Thoracic aorta (tissue), 2 donors: ENCODE measurements at places on chromosomes 4 and X.
A peak's percentile ranks its signal among the peaks of the same experiment; 100 is the strongest.

DNA sequence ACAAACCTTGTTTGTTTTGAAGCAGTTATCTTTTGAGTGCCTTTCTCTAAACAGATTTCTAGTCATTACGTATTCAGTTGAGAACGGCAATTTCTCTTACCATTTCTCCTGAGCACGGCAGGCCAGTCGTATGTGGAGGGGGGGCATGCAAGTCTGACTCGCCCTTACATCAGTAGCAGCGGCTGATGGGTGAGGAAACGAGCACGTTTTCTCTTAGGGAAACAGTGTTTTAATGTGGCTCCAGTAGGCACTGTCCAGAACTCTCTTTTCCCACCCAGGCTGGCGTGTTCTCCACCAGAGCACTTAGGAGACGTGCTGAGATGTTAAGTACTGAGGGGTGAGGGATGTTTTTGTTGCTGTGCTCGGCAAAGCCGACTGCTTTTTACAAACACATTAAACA, 240.5 kb downstream of the STIM2 start:
- H3K27me3 ChIP-seq, result no peaks in the 10 kb centered on the region
- no peak overlapping the region for H3K27ac ChIP-seq
- DNase-seq, result no peak
- no peaks in the 10 kb centered on the region for H3K36me3 ChIP-seq
- no peaks in the 10 kb centered on the region for H3K4me1 ChIP-seq
- H3K4me3 ChIP-seq, result no peak overlapping the region

GRCh38 chr4:119971431-119972084, 95.1 kb downstream of the MAD2L1 start:
- H3K27ac ChIP-seq, result no peak overlapping the region
- H3K27me3 ChIP-seq, result no peaks in the 10 kb centered on the region
- no peaks in the 10 kb centered on the region for H3K4me1 ChIP-seq
- H3K36me3 ChIP-seq, result no peaks in the 10 kb centered on the region

DNA sequence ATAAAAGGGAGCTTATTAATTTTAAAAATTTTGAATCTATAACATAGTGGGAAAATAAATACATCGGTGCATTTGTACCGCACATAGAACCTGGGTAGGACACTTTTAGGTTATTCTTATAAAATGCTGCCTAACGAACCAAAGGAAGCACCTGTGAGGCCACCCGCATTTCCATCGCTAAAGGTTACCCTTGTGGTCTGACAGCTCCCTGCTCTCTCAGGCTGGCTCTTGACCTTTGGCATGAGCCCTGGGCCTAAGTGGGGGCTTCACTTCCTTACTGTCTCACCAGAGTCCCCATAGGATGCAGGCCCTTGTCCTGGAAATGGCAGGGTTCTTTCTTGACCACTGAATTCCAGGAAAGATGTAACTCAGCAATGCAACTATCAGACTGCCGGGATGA, 46.0 kb downstream of the HADH start:
- peaks cover 13% of the 10 kb centered on the region for H3K36me3 ChIP-seq
- no peak overlapping the region for H3K27ac ChIP-seq
- DNase-seq, result no peak

- no peaks in the 10 kb centered on the region for H3K36me3 ChIP-seq
- DNase-seq, result no peak
- no peak overlapping the region for H3K27ac ChIP-seq
- no peaks in the 10 kb centered on the region for H3K27me3 ChIP-seq
These were observed 210.2 kb downstream of the ANTXR2 start for GRCh38 chr4:79862821-79863220.

DNA sequence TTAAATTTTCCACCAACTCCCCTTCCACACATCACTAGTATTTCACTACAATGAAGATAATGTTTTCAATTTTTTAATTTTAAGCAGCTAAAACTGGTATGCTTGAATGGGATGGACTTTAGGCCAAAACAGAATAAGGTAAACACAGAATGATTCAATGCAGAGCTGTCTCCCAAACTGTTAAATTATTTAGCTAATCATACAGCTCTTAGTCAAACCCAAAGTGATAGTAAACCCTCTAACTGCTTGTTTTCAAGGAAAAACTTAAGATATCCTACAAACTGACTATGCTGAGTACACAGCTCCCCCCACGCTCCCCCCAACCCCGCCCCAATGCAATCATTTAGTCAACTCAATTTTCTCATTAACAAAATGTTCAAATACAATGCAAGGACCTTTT, 30.2 kb downstream of the CNOT6L start:
- no peaks in the 10 kb centered on the region for H3K36me3 ChIP-seq
- no peak overlapping the region for H3K27ac ChIP-seq
- DNase-seq, result no peak
- no peak overlapping the region for H3K4me3 ChIP-seq

- no peak overlapping the region for H3K4me3 ChIP-seq
- H3K36me3 ChIP-seq, result no peaks in the 10 kb centered on the region
- H3K27ac ChIP-seq, result no peak overlapping the region
- no peaks in the 10 kb centered on the region for H3K4me1 ChIP-seq
These were observed 276.1 kb upstream of the LCORL start for GRCh38 chr4:18297684-18298083.

DNA sequence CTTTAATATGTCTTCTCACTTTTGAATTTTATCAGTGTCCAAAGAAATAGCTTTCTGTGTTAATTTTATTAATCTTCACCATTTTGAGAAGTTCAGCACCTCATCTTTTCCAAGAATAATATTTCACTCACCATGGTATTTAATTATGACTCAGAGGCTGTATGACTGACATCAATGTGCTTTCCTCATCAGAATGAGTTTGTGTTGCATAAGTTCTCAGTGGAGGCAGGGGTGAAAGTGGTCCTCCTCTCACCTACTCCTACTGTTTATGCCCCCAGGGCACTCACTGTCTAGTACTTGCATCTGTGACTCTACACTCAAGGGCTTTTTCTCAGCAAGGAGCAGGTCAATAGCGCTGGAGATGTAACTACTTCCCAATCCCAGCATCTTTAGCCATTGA, 905.3 kb upstream of the INTU start:
- H3K4me3 ChIP-seq, result no peak overlapping the region
- H3K36me3 ChIP-seq, result no peaks in the 10 kb centered on the region
- no peaks in the 10 kb centered on the region for H3K27me3 ChIP-seq

DNA sequence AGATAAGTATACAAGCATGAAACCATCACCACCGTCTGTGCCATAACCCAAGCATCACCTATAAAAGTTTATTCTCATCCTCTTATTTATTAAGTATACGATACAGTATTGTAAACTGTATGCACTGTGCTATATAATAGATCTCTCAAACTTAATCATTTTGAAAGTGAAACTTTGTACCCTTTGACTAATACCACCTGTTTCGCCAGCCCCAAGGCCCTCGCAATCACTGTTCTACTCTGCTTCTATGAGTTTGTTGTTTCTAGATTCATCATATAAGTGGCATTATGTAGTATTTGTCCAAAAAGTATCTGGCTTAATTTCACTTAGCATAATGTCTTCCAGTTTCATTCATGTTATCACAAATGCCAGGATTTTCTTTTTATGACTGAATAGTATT, 72.1 kb upstream of the DOCK11 start:
- no peaks in the 10 kb centered on the region for H3K36me3 ChIP-seq
- no peaks in the 10 kb centered on the region for H3K4me1 ChIP-seq
- no peaks in the 10 kb centered on the region for H3K27me3 ChIP-seq
- no peak overlapping the region for H3K4me3 ChIP-seq

DNA sequence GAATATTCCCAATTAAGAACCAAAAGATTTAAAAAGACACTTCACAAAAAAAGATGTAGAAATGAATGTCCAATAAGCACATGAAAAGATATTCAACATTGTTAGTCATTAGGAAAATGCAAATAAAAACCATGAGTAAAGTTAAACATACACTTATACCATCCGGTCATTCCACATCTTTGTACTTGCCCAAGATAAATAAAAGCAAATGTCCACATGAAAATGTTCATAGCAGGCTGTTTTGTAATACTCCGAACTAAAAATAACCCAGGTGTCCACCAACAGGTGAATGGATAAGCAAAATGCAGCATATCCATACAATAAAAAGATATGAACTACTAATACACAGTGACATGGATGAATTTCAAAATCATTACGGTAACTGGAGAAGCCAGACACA, 28.6 kb upstream of the ZCCHC4 start:
- H3K27ac ChIP-seq, result no peak overlapping the region
- H3K27me3 ChIP-seq, result no peaks in the 10 kb centered on the region

DNA sequence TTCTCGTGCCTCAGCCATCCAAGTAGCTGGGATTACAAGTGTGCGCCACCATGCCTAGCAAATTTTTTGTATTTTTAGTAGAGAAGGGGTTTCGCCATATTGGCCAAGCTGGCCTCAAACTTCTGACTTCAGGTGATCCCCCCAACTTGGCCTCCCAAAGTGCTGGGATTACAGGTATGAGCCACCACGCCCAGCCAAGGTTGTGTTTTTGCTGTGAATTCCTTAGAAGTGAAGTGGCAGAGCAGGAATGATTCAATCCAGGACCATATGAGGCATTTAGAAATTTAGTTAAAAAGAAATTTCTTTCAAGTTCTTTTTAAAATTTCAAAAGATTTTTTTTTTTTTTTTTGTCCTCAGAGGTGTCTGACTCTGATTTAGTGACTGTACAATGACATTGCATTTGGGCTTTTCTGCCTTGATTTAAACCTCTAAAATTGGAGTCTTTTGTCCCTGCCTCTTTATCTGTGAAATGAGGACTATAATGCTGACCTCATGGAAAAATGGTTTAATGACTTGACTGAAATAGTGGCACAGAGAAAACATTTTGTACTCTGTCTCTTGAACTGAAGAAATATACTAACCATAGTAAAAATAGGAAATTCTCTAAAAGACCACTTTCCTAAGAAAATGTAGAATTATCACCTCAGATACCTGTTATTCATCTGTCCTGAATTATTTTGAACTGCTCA, 59.9 kb downstream of the CXCL13 start:
- no peak for DNase-seq
- H3K27me3 ChIP-seq, result no peaks in the 10 kb centered on the region

GRCh38 chrX:112113460-112113859, 30.9 kb upstream of the TRPC5 start:
- H3K4me3 ChIP-seq, result no peak overlapping the region
- DNase-seq, result no peak
- H3K4me1 ChIP-seq, result no peaks in the 10 kb centered on the region
- no peaks in the 10 kb centered on the region for H3K27me3 ChIP-seq
- no peak overlapping the region for H3K27ac ChIP-seq

GRCh38 chrX:11239230-11239629, 54.0 kb upstream of the AMELX start:
- no peak overlapping the region for H3K27ac ChIP-seq
- no peak for DNase-seq

GRCh38 chrX:74593593-74593992, 20.8 kb downstream of the RLIM start:
- H3K27me3 ChIP-seq, result no peaks in the 10 kb centered on the region
- no peak overlapping the region for H3K4me3 ChIP-seq

DNA sequence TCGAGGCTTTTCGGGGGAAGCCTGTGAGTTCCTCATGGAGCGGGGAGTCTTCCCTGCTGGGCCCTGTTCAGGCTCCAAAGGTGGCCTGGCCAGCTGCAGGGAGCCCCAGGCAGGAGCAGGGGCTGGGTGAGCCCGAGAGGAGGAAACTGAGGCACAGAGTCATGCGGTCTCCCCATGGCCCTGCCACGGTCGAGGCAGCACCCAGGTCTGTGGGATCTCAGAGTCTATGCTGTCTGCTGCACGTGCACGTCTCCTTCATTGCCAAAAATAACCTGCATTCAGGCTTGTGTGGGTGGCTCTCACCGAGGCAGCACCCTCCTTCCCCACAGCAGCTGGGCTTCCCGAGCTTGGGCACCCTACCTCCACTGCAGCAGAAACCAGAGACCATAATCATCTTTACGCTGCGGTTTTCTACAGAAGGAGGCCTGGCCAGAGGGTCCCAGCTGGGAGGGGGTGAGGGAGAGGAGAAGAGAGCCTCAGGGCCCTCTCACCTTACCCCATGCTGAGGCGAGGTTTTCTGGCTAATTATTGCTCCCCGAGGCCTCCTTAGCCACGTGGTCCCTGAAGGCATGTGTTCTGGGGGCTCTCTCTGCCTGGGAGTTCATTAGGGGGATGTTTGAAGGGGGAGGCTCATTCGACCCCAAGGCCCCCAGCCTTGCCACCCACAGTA, 64.3 kb downstream of the CPZ start:
- no peaks in the 10 kb centered on the region for H3K36me3 ChIP-seq
- H3K4me1 ChIP-seq, result no peaks in the 10 kb centered on the region
- H3K27me3 ChIP-seq, result no peaks in the 10 kb centered on the region
- DNase-seq, result no peak

GRCh38 chr4:109801895-109802319, at the start of gene CFI:
Gene CFI, minus strand, starts transcription at chr4:109801999. Its CDS starts 28 bp downstream, at chr4:109801971.
- peak within 1 kb of the TSS; percentile 24 for H3K4me3 ChIP-seq
- H3K36me3 ChIP-seq, result no peaks in the 10 kb centered on the region

DNA sequence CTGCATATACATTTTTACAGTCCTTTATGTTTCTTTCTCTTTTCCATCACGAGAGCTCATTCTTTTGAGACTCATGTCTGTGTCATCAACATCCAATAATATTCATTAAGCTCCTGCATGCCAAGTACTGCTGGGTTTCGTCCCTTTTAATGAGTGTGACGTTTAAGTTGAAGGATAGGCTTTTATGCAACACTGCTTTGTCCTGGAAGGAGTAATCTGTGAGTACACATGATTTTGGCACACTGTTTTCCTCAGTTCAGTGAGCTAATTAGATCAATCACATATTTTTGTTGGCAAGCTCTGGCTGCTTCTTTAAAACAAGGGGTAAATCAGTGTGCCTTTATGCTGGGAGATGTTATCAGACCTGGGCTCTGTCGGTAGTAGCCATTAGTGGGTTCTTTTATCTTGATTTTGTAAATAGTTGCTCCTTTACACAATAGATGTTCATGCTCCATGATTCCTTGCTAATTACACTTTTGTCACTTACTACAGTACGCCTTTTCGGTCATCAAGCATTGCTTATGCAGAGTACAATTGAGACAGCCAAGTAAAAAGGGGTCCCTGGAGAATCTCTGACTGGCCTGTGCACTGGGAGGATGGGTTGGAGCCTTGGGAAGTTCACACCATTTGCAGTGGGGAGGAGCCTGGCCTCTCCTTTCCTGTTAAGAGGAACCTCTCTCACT, 132.6 kb downstream of the FHIP1A start:
- no peaks in the 10 kb centered on the region for H3K27me3 ChIP-seq
- H3K4me3 ChIP-seq, result no peak overlapping the region
- no peak overlapping the region for H3K27ac ChIP-seq
- H3K4me1 ChIP-seq, result no peaks in the 10 kb centered on the region
- no peak for DNase-seq

DNA sequence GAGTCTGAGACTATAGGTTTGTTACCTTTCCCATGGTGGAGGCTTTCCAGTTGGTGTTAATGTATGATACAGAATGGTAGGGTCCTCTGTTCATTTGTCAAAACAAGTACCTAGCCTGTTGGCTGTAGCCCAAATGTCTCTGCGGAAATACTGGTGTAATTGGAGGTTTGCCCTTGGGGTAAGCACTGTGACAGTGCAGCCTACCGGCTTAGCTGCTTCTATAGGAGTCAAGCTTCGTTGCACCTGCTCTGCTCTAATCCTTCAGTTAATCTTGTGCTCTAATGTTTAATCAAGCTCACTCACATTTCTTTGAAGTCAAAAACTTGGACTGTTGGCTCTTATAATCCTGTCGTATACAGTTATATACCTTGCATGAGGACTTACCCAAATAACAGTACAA, 203.4 kb downstream of the CCNG2 start:
- H3K27me3 ChIP-seq, result no peaks in the 10 kb centered on the region
- H3K4me3 ChIP-seq, result no peak overlapping the region
- no peaks in the 10 kb centered on the region for H3K36me3 ChIP-seq

- no peaks in the 10 kb centered on the region for H3K36me3 ChIP-seq
- H3K27ac ChIP-seq, result no peak overlapping the region
- no peak for DNase-seq
- no peaks in the 10 kb centered on the region for H3K27me3 ChIP-seq
- H3K4me3 ChIP-seq, result no peak overlapping the region
These were observed 42.8 kb downstream of the AREG start for GRCh38 chr4:74487771-74488170.

GRCh38 chr4:138596896-138597295, 354.7 kb upstream of the SLC7A11 start:
- no peaks in the 10 kb centered on the region for H3K36me3 ChIP-seq
- H3K4me3 ChIP-seq, result no peak overlapping the region
- no peaks in the 10 kb centered on the region for H3K27me3 ChIP-seq
